ENCODE measurements at places on chromosomes 13 and 19. TPM values are rescaled to one million over a fixed set of nuclear protein-coding genes. Genes with fewer than 3 reads are reported as not detected.

DNA sequence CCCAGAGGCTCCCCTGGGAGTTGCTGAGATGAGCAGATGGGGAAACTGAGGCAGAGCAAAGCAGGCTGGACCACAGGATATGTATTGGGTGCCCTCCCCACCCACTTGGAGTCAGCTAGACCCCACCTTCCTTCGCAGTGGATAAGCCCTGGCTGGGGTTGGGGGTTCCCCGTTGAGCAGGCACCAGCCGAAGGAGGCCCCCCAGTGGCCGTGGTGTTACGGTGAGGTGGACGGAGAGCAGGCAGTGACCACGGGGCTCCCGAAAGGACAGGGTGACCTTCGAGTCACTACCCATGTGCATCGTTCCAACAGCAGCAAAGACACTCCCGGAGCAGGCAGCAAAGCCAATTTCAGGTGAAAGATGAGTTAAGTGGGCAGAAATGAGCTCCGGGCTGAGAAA is 62.4 kb upstream of the ADGRE5 start:
- DNase-seq, result no peak

DNA sequence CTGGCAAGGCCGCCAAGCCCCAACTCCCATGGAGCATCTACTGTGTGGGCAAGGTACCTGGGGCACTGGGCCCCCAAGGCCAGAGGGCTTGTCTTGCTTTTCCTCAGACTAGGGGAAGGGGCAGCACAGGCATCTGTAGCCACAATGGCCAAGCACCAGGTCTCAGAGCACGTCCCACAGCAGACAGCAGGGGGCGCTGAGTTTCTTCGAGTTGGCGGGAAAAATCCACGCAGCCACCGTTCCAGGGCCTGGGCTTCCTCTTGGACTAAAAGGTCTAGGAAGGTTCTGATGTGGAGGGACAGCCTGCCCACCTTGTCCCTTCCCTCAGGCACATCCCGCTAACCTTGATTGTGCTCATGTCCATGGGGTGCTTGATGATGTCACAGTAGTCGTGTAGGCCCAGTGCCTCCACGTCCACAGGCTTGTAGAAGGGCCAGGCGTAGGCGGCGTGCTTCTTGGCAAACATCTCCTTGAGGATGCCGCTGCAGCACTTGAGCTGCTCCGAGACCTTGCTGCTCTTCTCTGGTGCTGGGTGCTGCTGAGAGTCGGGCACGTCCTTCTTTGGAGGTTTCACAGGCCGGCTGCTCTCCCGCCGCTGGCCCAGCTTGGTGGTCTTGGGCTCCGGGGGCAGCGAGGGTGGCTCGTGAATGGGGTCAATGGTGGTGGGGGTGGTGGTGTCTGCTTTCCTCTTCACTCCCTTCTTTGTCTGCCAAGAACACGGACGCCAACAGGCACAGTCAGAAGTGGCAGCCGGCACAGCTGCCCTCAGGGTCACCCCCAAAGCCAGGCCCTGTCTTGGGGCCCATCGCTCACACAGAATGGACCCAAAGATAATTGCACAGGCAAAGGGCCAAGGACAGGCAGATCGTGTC is 32.0 kb upstream of the EPHX3 start:
- peak; percentile 58 for DNase-seq

- DNase-seq, result no peak
Observed at GRCh38 chr13:76000131-76000530, 364.0 kb downstream of the LMO7 start.

Gene NDFIP2
- 2.9 TPM for polyA plus RNA-seq

Gene RGL3
- polyA plus RNA-seq, result not detected

DNA sequence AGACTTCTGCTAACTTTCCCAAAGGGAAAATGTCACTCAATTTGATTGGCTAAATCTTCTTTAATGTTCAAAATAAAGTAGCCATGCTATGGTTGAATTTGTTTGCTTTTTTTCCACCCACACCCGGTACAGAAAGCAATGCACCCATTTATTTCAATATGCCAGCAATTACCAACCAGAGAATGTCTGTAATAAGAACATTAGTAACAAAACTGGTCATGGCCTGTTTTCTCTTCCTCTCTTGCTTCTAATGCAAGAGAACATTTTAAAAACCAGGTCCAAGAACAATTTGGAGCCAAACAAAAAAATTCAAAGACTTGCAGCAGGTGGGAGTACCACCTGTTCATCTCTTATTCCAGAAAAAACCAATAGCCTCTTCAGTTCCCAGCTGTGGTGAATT is 1108.8 kb upstream of the PCDH20 start:
- DNase-seq, result no peak

GRCh38 chr13:53182724-53183123 is 154.1 kb downstream of the OLFM4 start:
- DNase-seq, result no peak

- peak; percentile 81 for DNase-seq
Observed at GRCh38 chr19:38361633-38362075, 12.7 kb upstream of the PSMD8 start.

DNA sequence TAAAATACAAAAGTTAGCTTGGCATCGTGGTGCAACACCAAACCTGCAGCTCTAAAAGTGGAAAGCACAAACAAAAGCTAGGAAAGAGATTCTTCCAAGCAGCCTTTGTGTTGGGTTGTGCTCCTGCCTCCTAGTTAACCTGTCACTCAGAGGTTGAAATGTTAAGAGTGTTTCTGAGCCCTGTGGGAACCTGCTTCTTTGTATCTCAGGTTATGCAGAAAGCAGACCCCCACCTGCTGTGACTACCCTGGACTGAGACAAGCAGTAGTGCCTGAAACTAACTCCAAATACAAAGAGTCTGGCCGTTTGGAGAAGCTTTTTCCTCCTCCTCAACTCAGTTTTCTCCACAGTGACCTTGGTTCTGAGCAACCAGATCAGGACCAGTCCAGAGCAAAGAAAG is 158.4 kb upstream of the CSNK1A1L start:
- DNase-seq, result no peak

GRCh38 chr13:99312493-99312883 is 5.3 kb upstream of the GPR183 start:
- DNase-seq, result no peak

GRCh38 chr13:52991344-52992020 is 37.1 kb upstream of the OLFM4 start:
- DNase-seq, result no peak

- peak; percentile 32 for DNase-seq
Observed at GRCh38 chr19:47697863-47698609, 15.2 kb upstream of the EHD2 start.

DNA sequence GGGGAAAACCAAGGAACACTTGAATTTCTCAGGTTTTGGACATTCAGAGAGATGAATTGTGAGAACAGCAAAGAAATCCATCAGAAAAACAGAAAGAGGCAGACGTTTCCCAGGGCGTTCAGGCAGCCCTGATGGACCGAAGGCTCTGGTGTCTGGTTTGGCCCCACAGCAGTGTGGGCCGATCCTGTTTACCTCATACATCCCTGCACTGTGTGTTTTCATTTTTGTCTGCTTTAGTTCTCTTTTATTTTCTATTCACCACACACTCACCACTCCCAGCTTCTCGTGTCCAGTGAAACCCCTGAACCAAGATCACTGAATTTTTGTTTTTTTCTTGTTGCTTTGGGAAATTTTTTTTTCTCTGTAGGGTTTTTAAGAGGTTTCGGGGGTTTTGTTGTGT is 11.9 kb upstream of the WDR18 start:
- no peak for DNase-seq

GRCh38 chr13:23375001-23375971 is 58.2 kb downstream of the SACS start:
- peak; percentile 93 for DNase-seq

Gene LGALS4
- polyA plus RNA-seq, result 0.10 TPM

GRCh38 chr13:51906581-51906980 is 44.8 kb downstream of the CCDC70 start:
- no peak for DNase-seq

- no peak for DNase-seq
Observed at GRCh38 chr13:112808377-112809140, 118.7 kb downstream of the ATP11A start.

- DNase-seq, result no peak
Observed at GRCh38 chr19:14835011-14835410, at the start of the genes OR7A5 and OR7C1. Gene OR7A5 (minus strand): TSS chr19:14835185. CDS start chr19:14828241, 6,944 bp downstream. Gene OR7C1 (minus strand): TSS chr19:14835185. CDS start chr19:14800136, 35,049 bp downstream.

GRCh38 chr19:1426736-1427135 is 11.5 kb upstream of the RPS15 start:
- no peak for DNase-seq

- DNase-seq, result no peak
Observed at GRCh38 chr13:99352351-99353245, 45.4 kb upstream of the GPR183 start.

Gene IGFL2
- 0.98 TPM for polyA plus RNA-seq

GRCh38 chr13:63578796-63579195 is 2163.1 kb upstream of the PCDH20 start:
- DNase-seq, result no peak

GRCh38 chr19:44689290-44690130 is 9.4 kb upstream of the CEACAM16 start:
- DNase-seq, result peak; percentile 77

DNA sequence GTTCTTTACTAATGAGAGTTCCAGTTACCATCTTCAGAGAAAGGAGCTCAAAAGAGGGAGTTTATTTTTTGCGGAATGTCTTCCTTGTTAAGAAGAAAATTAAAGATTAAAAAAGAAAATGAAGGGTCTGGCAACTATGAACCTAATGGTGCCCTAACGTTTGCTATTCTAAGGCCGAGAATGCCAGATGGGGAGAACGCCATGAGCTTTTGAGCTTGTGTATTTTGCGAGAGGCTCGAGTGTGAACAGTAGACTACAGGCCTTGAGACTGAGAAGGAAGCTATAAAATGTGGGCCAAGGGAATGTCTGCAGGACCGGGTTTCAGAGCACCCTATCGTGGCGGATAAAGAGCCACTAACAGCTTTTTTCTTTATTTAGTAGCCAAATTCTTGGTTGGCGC is 6.7 kb downstream of the FGF14 start:
- no peak for DNase-seq

- no peak for DNase-seq
Observed at GRCh38 chr13:74158028-74158427, 23.8 kb upstream of the KLF12 start.

Gene TUBB4A
- polyA plus RNA-seq, result not detected

GRCh38 chr19:47187797-47188196 is 43.2 kb downstream of the BBC3 start:
- no peak for DNase-seq

Gene LRG1
- polyA plus RNA-seq, result 1.1 TPM

GRCh38 chr19:18233224-18233825 is 7.1 kb upstream of the PDE4C start:
- peak; percentile 42 for DNase-seq

DNA sequence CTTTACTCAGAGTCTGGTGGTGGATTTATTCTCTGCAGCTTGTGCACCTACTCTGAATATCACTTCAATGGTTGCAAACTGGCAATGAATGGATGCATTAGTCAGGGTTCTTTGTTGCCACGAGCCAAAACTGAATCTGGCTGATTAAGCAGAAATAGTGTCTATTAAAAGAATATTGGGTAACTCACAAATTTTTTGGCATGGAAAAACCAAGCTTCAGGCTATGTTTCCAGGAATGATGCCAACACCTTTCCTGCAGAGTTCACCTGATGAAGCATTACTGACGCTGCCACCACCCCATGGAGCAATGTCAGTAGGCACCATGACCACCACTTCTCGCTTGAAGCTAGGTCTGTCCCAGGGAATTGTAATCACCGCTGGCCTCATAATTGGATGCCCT is 597.8 kb upstream of the SLC10A2 start:
- DNase-seq, result no peak

Gene RELB
- 10.6 TPM for polyA plus RNA-seq

Gene COL4A1
- polyA plus RNA-seq, result not detected

DNA sequence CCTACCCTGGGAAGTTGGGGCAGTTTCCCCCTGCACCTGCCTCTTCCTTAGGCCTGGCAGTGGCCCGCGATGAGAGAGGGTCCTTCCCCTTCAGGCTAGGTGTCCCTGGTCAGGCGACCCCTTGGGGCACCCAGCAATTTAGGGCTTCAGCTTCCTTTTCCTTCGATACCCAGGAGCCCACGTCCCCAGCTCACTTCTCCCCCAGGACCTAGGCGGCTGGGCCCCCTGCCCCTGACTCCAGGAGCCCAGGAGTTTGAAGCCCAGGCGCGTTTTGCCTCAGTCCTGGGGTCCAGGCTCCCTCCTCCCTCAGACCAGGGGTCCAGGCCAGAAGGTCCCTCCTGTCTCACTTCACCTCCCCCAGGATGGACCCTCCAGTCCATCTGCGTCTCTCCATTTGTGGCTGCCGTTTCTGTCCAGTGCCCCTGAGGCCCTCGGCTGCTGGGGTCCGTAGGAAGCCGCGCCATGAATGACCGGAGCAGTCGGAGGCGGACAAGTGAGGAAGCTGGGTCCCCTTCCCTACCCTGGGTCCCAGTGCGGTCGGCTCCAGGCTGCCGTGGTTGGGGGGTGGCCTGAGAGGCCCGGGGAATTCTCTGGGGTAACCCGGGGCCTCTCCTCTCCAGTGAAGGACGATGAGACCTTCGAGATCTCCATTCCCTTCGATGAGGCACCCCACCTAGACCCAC is 714 bp downstream of the CCDC106 start:
- DNase-seq, result no peak

- DNase-seq, result no peak
Observed at GRCh38 chr13:94515374-94515773, 35.9 kb upstream of the DCT start.

DNA sequence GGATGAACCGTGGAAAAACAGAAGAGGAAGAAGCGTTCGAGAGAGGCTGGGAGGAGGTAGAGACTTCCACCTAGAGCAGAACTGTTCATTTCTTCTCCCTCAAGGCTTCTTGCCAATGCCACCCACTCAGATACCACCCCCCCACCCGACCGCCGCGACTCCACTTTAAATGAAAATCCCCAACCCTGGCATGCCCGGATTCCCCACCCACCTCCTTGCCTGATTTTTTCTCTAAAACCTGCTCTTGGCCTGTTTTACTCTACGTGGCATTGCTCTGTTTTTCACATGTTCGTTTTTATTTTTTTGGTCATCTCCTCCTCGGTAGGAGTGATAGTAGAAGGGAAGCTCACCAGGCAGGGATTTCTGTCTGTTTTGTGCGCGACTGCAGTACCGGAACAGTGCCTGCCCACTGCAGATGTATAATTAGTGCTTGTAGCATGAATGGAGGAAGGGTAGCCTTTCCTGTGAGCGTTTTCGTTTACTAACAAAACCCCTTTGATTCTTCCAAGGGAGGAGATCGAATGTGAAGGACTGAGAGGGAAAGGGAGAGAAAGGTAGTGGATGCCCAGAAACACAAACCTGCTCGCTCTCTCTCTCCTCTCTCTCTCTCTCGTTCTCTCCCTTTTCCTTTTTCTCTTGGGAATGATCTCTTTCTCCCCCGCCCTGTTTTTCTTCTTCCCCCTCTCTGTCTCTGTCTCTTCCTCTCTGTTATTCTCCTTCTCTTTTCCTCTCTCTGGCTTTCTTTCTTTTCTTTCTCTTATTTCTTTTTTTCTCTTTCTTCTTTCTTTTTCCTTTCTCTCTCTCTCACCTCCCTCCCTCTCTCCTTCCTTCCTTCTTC is 2.2 kb downstream of the CD70 start:
- peak; percentile 39 for DNase-seq

GRCh38 chr19:35109395-35110112 is 6.1 kb upstream of the FXYD3 start:
- DNase-seq, result no peak

GRCh38 chr19:14112809-14113385 is 4.7 kb downstream of the PRKACA start:
- no peak for DNase-seq

Gene SIGLEC9
- not detected for polyA plus RNA-seq

Gene ZNF528
- 9.3 TPM for polyA plus RNA-seq

All from CD4-positive, CD25-positive, alpha-beta regulatory T cell (primary cell).